Bronchial smooth muscle cell (primary cell): ENCODE measurements at places on chromosomes 16 and 17. TPM values are rescaled to one million over a fixed set of nuclear protein-coding genes. Genes with fewer than 3 reads are reported as not detected.

EVPL gene
- 0.09 and 0.16 TPM in 2 replicates for total RNA-seq

CORO6 gene
- total RNA-seq = 9.6 and 10.2 TPM in 2 replicates

DPEP1 gene
- under 0.01 and 0.26 TPM in 2 replicates for total RNA-seq

CFAP97D1 gene
- total RNA-seq = not detected in 2 replicates

KRTAP4-4 gene
- not detected in 2 replicates for total RNA-seq

ZNF205 gene
- total RNA-seq = 12.1 and 14.3 TPM in 2 replicates

KRTAP2-3 gene
- total RNA-seq = not detected in 2 replicates

PRSS22 gene
- total RNA-seq = not detected in 2 replicates

NPTX1 gene
- total RNA-seq = 37.2 and 118 TPM in 2 replicates

CASKIN1 gene
- total RNA-seq = 0.09 and 0.16 TPM in 2 replicates

NAA38 gene
- 84.8 and 149 TPM in 2 replicates for total RNA-seq

TBX21 gene
- not detected in 2 replicates for total RNA-seq

MYLK3 gene
- 0.32 and 0.34 TPM in 2 replicates for total RNA-seq

TSNAXIP1 gene
- 0.95 and 1.5 TPM in 2 replicates for total RNA-seq

MYH11 gene
- total RNA-seq = under 0.01 and 0.09 TPM in 2 replicates

KRT20 gene
- not detected in 2 replicates for total RNA-seq

DPEP3 gene
- not detected in 2 replicates for total RNA-seq

BCL6B gene
- total RNA-seq = under 0.01 and 0.16 TPM in 2 replicates

VAT1L gene
- total RNA-seq = 7.7 TPM in 1 of 2 replicates, not detected in the other

PIK3R5 gene
- not detected in 2 replicates for total RNA-seq

TBC1D3I gene
- not detected in 2 replicates for total RNA-seq

TUBG2 gene
- 7.8 and 8.8 TPM in 2 replicates for total RNA-seq

GALR2 gene
- total RNA-seq = not detected in 2 replicates

HSF4 gene
- 29.5 and 58.1 TPM in 2 replicates for total RNA-seq

SLC9A5 gene
- total RNA-seq = 1.1 and 2.2 TPM in 2 replicates

PRR15L gene
- total RNA-seq = not detected in 2 replicates

GDPD3 gene
- total RNA-seq = 0.95 and 3.2 TPM in 2 replicates

ATAD5 gene
- total RNA-seq = 0.17 and 0.63 TPM in 2 replicates

RAI1 gene
- 3.9 and 4.3 TPM in 2 replicates for total RNA-seq

KRT36 gene
- not detected in 2 replicates for total RNA-seq

GUCY2D gene
- under 0.01 and 0.09 TPM in 2 replicates for total RNA-seq

FOXN1 gene
- total RNA-seq = not detected in 2 replicates

SKAP1 gene
- total RNA-seq = not detected in 2 replicates

MPP3 gene
- 6.3 and 8.5 TPM in 2 replicates for total RNA-seq

CLEC19A gene
- total RNA-seq = not detected in 2 replicates

DNAH17 gene
- total RNA-seq = under 0.01 TPM in 1 of 2 replicates, not detected in the other

OTOP2 gene
- total RNA-seq = not detected in 2 replicates
